CD4-positive, alpha-beta T cell treated with Interleukin-6 for 4 hours (primary cell): ENCODE measurements at places on chromosomes 4 and X.

DNA sequence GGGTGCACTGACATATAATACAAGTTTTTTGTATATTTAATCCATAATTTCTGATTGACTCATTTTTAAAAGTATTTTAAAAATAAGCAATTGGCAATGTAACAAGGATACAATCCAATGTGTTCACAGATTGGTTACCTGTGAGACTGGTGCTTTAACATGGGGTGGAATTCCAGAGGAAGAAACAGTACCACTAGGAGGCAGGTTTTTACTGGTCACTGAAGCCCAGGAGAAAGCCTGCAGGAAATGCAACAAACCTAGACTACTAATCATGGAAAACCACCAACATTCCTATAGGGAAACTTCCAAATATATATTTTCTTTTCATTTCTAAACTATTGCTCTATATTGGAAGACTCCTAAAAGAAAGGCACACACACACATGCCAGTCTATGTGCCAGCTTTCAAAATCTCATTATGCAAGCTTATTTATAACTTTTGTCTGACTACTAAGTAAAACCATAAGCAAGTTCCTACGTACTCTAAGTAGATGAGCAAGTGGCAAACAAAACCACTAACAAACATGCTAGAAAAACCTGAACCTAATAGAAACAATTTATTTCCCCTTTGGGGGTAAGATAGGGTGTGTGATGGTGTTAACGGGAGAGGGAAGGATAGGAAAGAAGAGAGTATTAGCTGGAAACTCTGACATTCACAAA, 19.2 kb downstream of the G3BP2 start:
- DNase-seq = no peak

DNA sequence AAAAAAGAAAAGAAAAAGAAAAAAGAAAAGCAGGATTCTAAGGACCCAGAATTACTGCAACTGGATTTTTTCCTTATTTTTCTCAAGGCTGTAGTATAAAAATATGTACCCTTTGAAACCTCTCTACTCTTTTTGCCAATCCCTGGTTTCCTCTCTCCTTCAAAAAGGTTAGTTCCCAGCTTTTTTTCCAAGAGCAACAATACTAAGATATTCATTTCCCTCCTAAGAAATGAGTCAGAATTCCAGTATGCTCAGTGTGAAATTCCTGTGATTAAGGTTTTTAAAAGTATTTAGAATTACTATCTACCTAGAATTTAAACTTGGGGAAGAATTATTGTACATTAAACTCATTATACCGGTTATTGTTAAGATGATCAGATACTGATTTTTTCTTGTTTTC, 22.0 kb downstream of the SMIM14 start:
- DNase-seq = no peak

DNA sequence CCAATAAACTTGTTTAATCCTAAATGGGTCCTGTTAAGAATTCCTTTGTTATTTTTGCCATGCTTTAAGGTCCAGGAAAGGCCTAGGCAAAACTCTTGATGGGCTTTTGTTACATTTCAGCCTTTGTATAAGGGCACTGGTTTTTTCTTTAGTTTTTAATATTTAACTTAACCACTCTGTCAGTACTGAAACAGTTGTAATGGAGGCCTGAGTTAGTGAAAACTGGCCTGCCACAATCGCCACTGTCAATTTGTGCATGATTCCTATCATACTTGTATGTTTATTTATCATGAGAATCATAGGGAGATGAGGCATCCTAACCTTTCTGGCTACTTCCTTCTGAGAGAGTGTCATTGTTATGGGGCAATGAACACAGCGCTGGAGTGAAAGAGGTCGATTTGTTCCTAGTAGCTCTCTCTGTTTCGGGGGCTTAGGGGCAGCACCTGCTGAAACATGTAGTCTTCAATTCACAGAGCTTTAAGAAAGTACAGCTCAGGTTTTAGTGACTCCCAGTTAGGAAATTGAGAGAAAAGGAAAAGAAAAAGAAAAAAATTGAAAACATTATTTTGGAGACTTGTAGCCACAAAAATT, 393.8 kb upstream of the FSTL5 start:
- DNase-seq = no peak

- no peak for DNase-seq
Observed at GRCh38 chrX:67725471-67725870, 181.7 kb downstream of the AR start.

DNA sequence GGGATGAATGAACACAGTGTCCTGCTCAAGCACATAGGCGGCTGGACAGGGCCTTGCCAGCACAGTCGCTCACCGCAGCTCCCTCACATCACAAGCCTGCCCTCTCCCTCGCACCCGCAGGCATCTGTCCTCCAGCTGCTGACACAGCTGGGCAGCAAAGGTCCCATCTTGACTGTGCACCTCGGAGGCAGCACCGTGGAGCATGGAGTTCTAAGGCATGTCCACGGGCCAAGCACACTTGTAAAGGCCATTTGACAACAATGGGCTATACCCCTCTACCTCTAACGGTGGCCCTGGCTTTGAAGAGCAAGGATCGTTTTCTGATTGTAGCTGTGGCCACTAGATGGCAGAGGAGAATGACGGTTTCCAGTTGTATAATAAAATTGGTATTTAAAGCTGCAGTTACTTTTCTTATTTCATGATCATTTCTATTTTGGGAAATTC, 53.8 kb downstream of the APLN start:
- peak; percentile 31 for DNase-seq

DNA sequence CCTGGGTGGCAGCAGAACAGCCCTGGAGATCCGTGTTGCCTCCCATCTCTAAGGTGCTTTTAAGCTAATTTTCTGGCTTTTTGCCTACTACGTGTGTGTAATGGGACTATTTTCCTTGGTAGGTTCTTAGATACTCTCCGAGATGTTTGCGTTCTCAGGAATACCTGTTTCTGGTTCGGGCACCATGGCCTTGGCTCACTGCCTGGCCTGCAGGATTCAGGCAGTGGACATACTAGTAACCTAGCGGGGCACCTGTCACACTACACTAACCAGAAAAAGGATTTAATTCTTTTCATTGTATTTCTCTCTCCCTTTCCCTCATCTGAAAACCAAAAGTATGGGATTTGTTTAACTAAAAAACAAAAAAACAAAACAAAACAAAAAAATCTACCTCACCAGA, 29.2 kb downstream of the FHIP1A start:
- DNase-seq = no peak

DNA sequence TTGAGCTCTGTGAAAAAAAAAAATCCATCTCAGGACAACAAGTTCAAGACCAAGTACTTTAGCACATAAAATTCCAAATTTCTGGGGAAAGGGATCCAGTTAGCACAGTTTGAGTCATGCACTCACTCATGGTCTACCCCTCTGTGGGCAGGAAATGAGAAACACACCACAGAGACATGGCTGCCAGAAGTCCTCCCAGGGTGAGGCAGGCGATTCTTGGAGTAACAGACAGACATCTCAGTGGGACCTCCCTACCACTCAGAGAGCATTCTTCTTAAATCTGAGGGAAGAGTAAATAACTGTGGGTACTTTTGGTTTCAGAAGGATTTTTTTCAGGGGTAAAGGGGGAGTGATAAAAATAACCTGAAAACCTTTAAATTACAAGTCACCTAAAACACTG, 14.1 kb downstream of the CXCL1 start:
- DNase-seq = no peak

- no peak for DNase-seq
Observed at GRCh38 chr4:34178476-34178875, 2065.8 kb downstream of the ARAP2 start.

DNA sequence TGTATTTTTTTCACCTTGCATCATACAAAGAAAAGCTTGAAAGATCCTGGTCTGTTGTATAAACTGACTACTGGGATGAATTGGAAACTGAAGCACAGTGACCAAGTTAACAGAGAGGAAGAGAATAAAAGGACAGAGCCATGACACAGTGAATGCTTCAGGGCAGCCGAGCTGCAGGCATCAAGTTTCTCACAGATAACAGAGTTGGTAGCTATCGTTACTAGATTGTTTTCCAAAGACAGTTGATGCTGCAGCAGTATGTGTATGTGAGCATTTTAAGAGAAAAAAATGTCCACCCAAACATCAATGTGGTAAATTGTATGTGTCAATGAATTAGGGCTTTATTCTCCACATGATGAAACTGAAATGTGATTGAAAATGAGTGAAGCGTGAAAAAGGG, 1032.7 kb downstream of the ADGRL3 start:
- DNase-seq = no peak

DNA sequence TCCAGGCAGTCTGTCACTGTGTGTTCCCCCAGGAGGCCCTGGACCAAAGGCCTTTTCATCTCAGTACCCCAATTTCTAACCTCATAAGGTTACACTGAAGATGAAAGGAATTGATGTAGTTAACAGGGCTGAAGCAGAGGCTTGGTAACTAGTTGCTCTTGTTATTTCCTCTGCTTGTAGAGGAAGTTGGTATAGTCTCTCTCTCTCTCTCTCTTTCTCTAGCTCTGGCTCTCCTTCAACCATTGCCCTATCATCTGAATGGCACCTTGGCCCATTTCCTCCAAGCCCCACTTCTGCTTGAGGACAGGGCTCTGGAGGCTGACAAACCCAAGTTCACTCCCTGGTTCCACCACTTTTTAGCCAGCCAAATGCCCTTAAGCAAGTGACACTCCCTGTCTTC, 96.1 kb downstream of the MAMLD1 start:
- DNase-seq = no peak

- no peak for DNase-seq
Observed at GRCh38 chrX:75784680-75785491, at the start of gene MAGEE2. Gene MAGEE2, minus strand, starts transcription at chrX:75785254. Its CDS starts 203 bp downstream, at chrX:75785051.

GRCh38 chr4:174709526-174709925, 119.5 kb downstream of the GLRA3 start:
- no peak for DNase-seq

DNA sequence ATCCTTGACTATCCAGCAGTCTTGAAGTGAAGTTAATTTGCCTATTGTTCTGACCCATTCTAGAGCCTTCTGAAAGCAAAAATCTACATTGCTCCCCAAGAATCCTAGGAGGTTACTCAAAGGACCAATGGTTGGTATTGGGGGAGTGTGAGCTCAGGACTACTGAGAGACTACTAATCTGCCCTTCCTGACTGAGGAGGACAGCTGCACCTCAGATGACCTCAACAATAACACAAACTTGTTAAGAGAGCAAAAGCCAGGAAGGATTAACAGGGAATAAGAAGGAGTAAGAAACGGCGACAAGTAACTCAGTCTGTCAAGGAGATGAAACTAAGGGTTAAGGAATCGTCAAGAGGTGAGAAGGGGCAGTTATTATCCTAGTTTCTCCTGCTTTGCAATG, 43.4 kb downstream of the IDS start:
- DNase-seq = no peak

DNA sequence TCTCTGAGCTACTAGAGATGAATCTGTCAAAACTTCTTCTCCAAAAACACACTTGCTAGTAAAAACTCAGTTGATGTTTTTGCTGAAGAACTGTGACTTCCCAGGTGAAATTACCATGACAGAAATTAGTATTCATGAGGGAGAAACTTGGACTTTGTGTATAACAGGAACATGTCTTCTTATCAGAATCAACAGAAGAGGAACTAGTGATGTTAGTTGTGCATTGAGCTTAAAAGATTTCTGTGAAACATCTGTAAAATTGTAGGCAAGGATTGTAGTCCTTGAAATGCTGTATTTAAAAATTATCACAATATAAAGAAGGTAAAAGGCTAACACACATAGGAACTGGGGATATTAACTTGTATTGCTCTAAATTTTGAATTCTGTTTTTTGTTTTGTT, 11.3 kb downstream of the FAM241A start:
- no peak for DNase-seq

GRCh38 chrX:40331353-40331752, 233.6 kb upstream of the BCOR start:
- no peak for DNase-seq

DNA sequence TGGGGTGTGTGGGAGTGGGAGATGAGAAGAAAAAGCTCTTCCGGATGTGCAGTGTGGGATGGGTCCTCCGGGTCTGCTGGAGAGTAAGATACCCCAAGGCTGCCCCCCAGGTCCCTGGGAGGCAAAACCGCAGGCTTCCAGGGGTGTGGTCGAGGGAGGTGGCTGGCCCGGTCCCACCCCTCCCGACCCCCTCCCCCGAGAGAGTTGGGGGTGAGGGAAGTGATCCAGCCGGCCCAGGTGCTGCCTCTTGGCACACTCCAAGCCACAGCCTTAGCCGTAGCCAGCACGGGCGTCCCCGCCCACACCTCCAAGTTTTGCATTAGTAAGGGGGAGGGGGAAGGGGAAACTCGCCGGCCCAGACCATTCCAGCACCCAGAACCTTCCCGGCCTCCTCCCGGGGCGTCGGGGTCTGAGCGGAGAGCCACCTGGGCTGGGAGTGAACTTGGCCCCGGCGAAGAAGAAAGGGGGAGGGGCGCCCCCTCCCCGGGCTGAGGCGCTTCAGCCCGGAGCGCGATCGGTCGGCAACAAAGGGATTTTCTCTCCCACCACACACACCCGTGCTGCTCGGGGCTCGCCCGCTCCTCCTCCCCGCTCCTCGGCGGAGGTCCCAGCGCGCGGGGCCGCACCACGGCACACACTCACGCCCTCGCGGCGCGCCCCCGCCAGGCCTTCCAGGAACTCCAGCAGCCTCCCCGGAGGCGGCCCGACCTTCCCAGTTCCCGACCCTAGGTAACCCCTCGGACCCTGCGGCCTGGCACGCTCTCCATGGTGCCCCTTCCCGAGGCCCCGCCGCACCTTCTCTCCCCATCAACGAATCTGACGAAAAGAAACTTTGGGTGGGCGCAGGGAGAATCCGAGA, 14.4 kb downstream of the BCOR start:
- DNase-seq = peak; percentile 20

DNA sequence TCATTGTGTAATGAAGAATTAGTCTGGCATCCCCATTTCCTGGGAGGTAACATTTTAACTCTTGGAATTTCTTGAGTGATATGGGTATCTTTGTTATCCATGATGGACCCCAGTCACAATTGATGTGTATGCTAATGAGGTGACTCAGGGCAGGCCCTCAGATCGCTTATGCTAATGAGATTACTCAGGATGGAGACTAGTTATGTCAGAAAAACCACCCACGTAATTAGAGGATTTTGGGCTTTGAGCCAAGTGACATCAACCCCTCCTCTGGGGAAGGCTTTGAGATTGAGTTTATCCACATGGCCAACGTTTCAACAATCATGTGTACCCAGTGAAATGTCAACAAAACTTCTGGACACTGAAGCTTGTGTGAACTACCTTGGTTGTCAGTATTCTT, 772.7 kb downstream of the STPG2 start:
- no peak for DNase-seq

GRCh38 chr4:128068918-128069317, 7.8 kb downstream of the LARP1B start:
- no peak for DNase-seq
